AG04450 (cell line): ENCODE measurements at places on chromosomes 3 and 15.

DNA sequence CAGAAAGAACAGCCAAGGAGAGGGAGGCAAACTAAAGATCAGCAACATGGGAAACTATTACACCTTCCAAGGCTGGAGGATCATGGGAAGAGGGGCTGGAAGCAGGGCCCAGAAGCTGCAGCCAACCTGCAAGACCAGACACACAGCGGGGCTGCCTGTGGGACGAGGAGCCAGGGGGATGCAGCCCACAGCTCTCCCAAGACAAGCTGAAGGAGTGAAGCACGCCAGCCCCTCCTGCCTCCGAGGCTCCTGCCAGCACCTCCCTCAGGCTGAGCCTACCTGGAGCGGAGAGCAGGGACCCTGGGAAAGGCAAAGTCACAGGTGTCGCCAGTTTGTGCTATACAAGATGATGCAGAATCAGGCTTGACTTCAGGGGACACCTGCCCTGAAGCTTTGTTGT, 133.3 kb downstream of the OSBPL10 start:
- no peak for DNase-seq

DNA sequence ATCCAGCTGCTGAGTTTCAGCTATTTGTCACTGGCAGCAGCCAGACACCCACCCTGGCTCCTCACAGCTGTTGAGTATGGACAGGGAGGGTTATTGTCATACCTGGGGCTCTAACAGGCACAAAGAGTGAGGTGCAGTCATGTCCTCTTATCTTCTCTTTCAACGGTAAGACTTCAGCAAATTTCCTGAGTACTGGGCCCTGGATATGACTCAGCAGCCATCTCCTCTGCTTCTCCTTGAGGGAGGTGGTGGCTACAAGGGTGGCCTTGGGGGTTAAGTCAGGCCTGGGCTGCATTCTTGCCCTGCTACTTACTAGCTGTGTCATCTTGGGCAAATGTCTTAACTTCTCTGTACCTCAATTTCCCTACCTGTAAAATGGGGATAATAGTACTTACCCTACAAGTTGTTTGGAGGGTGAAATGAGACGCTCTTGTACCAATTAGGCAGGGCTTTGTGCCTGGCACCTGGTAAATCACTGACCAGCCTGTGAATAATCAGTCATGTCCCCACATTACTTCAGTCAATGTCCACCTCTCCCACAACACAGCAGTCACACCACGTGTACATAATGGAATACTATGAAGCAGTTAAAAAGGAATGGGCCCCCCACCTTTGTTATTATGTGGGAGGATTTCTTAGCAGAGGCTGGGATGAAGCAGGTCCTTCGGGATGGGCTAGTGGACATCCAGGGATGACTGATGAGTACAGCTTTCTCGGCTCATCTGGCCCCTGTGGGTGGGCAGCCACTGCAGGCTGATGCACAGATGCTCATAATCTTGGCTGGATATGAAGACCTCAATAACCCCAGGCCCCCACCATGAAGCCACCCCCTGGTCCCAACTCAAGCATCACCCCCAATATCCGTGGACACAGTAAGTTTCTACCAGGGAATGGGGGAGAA, 528.8 kb downstream of the SHQ1 start:
- no peak for DNase-seq

DNA sequence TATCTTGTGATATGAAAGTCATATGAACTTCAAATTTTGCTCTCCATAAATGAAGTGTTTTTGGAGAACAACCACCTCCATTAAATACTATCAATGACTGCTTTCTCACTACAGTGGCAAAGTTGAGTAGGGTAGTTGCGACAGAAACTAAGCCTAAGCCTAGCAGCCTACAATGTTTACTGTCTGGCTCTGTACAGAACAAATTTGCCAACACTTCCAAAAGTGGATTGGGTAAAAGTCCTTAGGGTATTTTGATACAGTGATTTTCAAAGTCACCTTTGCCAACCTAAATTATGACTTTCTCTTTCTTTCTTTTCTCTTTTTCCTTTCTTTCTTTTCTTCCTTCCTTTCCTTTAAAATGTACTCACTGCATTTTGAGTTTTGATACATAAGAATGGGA, 142.6 kb downstream of the PLCL2 start:
- no peak for DNase-seq

GRCh38 chr15:50261981-50262380, 3.5 kb downstream of the HDC start:
- DNase-seq: no peak

DNA sequence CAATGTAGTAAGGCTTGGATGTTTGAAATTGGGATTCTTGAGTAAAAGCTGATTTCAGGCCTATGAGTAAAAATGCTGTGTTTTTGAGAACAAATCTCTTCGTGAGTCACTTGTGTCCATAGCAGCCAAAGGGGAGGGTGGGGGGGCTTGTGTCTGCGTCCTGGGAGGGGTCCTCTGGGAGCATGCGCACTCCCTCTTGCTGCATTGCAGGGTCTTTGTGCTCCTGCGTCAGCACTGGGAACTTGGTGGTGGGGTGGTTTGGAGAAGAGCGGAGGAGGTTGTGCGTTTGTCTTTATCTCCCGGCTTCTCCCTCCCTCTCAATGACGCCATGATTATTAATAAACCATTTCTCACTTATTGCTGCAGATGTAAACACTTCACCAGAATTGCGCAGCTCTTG, 75.9 kb upstream of the NDN start:
- DNase-seq: no peak

- DNase-seq: no peak
Observed at GRCh38 chr3:34678575-34678974, 880.1 kb downstream of the PDCD6IP start.

DNA sequence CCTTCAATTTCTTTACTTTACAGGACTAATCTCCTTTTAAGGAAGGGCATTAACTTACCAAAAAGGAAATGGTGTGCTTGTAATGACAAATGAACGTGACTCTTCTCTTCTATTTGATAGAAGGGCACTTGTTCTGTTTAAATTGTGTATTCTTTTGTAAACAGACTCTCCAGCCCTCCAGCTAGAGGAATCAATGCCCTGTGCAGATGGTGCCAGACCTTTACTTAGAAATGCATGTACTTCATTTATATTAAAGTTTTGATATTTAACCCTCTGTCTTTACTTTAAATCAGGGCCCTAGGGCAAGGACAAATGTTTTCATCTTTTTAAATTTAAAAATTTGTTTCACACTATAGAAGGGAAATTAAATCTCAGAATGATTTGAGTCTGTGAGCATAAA, 355.1 kb downstream of the GBE1 start:
- no peak for DNase-seq

DNA sequence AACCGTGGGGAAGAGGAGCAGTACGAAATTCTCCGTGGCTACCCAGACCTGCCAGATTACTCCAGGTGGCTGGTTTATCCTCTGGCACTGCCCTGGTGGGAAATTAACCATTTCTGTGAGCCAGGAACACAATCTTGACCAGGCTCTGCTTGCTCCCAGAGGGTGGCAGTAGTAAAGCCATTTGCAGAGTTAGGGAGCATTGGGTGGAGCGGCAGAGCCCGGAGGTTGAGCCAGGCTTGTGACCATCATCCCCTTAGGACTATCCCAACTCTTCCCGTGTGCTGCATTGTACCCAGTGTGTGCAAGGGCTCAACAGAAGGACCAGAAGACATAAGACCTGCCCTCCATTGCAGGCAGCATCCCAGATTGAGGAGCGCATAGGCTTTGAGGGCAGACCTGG, 5.3 kb downstream of the KNG1 start:
- no peak for DNase-seq

DNA sequence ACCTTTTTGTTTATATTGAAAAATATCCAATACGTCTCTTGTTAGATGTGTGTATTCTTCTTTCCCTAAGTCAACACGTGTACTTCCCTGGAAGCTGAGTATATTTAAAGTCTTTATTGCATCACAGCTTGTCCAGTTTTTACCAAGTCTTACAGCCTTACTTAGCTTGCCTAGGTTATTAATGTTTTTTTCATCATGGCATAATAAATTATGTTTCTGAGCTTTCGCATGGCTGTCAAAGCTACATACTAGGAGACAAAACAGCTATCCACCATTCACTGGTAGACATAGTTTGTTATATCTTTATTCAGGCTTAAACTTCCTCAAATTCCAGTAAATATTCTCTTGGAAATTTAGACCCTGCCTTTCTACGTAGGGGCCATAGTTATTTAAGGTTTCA, 224.2 kb downstream of the BCHE start:
- no peak for DNase-seq

GRCh38 chr3:64809086-64809485, 121.3 kb upstream of the ADAMTS9 start:
- no peak for DNase-seq

GRCh38 chr3:26428992-26429391, 193.6 kb upstream of the LRRC3B start:
- DNase-seq: no peak

- DNase-seq: no peak
Observed at GRCh38 chr15:76011627-76012551, at the start of gene NRG4. Gene NRG4 (minus strand): TSS chr15:76012424. CDS start chr15:76011230, 1,194 bp downstream.

DNA sequence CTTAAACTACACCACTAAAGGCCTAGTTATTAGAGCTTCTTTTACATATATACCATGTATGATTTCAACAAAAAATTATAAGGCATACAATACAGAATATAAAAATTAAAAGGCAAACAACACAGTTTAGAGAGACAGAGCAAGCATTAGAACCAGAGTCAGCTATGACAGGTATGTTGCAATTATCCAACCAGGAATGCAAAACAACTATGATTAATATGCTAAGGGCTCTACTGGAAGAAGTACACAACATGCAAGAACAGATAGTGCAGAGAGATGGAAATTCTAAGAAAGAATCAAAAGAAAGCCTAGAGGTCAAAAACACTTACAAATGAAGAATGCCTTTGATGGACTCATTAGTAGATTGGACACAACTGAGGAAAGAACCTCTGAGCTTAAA, 39.6 kb downstream of the CCDC54 start:
- no peak for DNase-seq

DNA sequence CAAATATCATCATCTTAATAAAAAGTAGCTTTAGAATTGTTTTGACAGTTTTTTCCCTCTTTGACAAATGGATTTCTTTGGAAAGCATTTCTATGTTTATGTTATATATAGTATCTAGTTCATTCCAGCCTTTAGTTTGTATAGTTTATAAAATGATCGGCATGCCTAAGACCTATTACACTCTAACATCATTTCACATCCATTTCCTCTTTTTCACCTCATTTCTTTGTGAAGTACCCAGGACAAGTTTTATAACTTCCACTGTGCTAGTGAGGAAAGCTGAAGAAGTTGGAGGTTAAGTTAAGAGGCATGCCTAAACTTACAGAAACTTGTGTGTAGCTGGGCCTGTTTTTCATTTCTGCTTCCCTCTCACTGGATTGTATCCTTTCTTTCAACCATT, 178.4 kb downstream of the TP63 start:
- DNase-seq: no peak

DNA sequence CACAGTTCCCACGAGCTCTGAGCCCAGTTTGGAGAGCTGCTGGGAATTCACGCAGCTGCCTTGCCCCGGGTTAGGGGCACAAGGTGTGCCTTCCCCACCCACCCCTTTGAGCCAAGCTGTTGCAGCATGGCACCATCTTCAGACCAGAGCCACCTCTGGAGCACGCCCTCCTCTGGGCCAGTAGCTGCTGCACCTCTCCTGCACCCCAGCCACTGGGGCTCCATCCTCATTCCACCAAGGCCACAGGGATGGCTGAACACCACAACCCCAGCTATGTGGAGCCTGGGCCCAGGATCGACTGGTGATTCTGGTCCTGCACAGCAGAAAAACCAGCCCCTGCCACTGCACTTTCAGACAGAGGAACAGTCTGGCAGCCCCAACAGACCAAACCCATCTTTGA, 25.7 kb downstream of the TUBGCP5 start:
- DNase-seq: no peak

GRCh38 chr3:151152455-151153079, 50.4 kb downstream of the GPR171 start:
- DNase-seq: no peak

- no peak for DNase-seq
Observed at GRCh38 chr3:46565607-46566039, 479 bp downstream of the LRRC2 start.

GRCh38 chr15:49843725-49844124, 222.9 kb downstream of the DTWD1 start:
- no peak for DNase-seq

GRCh38 chr15:39748276-39748675, 34.4 kb downstream of the FSIP1 start:
- DNase-seq: no peak

DNA sequence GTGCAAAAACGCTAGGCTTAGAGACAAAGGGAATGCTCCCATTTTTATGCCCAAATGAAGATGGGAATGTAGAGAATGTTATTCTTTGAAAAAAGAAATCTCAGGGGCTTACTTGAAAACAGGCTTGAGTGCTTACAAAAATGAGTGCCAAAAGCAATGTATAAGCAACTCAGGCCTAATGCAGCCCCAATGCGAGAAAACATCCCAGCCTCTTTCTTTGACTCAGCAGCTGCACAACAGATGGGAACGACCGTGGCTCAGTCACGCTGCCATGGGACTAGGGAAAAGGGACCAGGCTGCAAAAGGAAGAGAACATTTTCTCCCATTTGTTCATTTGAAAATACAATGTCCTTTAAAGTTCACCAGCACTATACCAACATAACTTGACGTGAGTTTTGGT, 246.4 kb upstream of the LRIG1 start:
- no peak for DNase-seq

GRCh38 chr15:52524223-52525136, 4.2 kb downstream of the MYO5A start:
- DNase-seq: no peak

DNA sequence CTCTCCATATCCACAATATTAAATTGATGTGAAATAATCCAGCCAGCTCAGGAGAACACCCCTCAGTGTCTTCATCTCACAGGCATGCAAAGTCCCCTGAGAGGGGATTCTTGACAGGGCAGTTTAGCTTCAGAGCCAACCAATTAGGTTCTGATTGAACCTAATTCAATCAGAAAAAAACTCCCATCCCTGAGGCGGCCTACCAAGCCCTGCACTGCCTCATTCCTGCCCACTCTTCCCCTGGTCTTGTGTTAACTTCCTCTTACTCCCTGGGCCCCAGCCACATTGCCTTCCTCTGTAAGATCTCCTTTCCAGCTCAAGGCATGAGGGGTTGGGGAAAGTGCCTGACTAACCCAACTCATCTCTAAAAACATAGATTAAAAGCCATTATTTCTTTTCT, 46.1 kb downstream of the FRMD4B start:
- no peak for DNase-seq

DNA sequence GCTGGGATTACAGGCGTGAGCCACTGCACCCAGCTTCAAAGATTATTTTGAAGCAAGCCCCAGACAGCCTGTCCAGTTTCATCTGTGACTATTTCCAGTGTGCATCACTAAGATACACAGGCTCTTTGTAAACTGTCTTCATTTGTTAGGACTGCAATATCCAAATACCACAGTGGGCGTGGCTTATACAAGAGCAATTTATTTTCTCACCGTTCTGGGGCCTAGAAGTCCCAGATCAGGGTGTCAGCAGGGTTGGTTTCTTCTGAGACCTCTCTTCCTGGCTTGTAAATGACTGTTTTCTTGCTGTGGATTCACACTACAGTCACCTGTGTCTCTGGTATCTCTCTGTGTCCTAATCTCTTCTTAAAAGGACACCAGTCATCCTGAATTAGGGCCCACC, 59.7 kb downstream of the RLBP1 start:
- DNase-seq: no peak
